ENCODE measurements at places on chromosomes 5 and 9.
A peak's percentile ranks its signal among the peaks of the same experiment; 100 is the strongest.

- DNase-seq, result no peak
Observed at GRCh38 chr9:75088646-75089372, 495 bp downstream of the OSTF1 start.

DNA sequence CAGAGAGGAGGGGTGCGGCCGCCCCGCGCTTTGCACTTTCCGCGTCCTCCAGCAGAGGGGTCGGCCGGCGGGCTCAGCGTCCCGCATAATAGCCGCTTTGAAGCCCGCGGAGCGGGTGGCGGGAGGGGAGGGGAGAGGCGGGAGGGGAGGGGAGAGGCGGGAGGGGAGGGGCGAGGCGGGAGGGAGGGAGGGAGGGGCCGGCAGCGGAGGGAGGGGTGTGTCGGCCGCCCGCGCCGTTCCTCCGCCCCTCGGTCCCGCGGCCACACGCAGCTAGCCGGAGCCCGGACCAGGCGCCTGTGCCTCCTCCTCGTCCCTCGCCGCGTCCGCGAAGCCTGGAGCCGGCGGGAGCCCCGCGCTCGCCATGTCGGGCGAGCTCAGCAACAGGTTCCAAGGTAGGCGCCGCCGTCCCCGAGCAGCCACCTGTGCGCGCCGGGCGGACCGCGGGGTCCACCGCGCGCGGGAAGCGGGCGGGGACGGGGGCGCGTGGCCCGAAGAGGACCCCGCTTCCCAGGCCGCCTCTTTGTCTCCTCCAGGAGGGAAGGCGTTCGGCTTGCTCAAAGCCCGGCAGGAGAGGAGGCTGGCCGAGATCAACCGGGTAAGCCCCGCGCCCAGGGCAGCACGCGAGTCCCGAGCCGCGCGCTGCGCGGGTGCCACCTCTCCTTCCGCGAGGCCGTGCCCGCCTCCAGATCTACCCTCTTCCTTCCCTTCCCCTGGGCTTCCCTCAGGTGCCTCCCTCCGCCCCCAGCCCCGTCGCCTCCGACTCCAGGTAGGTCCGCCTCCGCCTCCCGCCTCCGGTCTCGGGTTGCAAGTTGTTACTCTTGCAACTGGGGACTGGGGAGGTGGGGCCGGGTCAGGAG is at the start of gene AIF1L:
Gene AIF1L (plus strand): TSS at position 263 of the 857 bp plus-strand sequence. CDS start 99 bp downstream, at position 362.
- peak; percentile 13 for DNase-seq

DNA sequence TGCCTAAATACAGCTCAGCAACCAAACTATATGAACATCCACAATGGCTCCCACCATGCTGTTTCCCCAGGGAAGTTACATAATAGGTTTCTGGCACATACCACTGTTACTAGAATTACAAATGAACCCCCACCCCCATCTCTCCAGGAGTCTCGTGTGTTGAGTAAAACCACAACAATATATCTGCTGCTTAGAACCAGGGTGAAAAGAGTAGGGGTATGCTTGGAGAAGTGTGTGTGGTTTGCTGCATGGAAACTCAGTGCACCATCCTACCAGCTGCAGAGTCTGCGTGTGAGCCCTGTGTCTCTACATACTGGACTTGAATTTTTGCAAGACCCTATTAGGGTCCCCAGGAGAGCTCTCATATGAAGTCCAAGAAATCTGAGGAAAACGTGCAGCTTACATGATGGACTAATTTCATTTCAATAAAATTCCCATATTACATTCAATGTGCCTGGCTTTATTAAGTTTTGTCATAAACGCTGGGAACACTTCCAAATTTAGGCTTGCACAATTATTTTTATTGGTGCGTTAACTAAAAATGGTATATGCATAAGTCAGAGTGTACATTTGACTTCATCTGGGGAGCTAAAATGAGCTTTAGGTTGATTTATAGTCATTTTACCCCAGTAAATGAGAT is 104.5 kb upstream of the NFIB start:
- DNase-seq, result no peak

DNA sequence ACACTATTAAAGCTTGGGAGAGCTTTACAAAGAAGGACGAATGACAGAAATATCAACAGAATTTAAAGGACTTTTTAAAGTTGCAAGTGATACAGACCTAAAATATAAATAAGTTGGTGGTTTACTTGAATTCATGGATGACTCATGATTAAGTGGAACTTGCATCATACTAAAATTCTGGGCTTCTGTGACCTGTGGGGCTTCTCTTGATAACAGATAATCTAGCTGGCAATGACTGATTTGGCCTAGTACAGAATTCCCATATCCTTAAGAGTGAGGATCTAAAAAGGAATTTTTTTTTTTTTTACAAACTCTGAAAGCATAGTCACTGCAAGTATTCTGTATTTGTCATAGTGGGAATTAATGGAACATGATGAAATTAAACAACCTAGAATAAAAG is 543.7 kb upstream of the SGCD start:
- no peak for DNase-seq

- no peak for DNase-seq
Observed at GRCh38 chr9:118418887-118419565, 714.8 kb downstream of the TLR4 start.

- DNase-seq, result no peak
Observed at GRCh38 chr9:21688108-21689102, 114.0 kb upstream of the MTAP start.

- DNase-seq, result no peak
Observed at GRCh38 chr9:112224401-112225289, 49.5 kb upstream of the SUSD1 start.

GRCh38 chr5:9194509-9194908 is 351.4 kb downstream of the SEMA5A start:
- no peak for DNase-seq

- DNase-seq, result no peak
Observed at GRCh38 chr9:126128494-126129142, 198.0 kb upstream of the MVB12B start.

GRCh38 chr9:117034866-117035265 is 347.8 kb downstream of the TRIM32 start:
- peak; percentile 6 for DNase-seq

DNA sequence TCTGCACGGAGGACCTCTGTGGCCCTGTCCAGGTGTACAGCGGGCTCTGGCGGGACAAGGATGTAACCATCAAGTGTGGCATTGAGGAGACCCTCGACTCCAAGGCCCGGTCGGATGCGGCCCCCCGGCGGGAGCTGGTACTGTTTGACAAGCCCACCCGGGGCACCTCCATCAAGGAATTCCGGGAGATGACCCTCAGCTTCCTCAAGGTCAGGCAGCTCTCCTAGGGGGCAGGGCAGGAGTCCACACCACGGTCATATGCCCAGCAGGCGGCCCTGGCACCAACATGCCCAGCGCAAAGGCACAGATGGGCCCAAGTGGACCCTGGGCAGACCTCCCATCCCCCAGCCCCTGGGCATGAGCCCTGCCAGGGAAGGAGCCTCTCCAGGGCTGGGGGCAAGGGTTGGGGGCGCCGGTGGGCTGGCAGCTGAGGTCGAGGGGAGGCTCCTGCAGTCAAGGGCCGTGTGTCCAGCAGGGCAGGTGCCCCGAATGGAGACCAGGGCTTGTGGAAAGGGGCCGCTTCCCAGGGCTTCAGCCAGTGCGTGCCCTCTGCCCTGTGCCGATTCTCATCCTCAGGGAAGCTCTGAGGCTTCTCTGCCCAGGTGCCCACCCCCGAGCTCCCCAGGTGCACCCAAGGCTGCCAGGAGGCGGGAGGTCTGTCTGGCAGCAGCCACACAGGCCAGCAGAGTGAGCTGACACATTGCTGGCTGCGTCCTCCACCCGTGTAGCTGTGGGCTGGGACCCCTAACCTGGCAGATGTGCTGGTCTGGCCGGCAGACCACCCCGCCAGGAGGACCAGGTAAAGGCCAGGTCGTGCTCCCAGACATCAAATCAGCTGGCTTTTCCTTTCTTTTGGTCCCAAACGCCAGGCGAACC is 10.0 kb downstream of the DIPK1B start:
- no peak for DNase-seq

DNA sequence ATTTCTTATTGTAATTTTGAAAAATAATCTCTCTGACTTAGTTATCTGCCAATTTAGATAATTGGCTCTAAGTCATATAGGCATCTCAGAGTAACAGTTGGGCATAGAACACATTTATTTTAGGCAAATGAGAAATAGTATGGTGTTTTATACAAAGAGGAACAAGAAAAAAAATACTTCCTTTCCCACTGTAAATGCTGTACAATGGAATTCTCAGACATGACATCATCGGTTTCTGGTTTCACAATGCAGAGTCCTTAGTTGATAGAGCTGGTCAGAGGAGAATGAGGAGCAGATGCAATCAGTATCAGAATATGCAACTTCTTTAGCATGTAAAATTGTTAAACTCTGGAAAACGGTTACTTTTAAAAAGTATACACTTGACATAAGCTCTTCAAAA is 49.4 kb downstream of the PLK2 start:
- no peak for DNase-seq

GRCh38 chr9:94983552-94983951 is 257.1 kb downstream of the AOPEP start:
- DNase-seq, result no peak

- DNase-seq, result no peak
Observed at GRCh38 chr9:133967024-133967741, 24.9 kb downstream of the VAV2 start.

GRCh38 chr5:98110282-98110691 is 663.2 kb upstream of the RGMB start:
- DNase-seq, result no peak

DNA sequence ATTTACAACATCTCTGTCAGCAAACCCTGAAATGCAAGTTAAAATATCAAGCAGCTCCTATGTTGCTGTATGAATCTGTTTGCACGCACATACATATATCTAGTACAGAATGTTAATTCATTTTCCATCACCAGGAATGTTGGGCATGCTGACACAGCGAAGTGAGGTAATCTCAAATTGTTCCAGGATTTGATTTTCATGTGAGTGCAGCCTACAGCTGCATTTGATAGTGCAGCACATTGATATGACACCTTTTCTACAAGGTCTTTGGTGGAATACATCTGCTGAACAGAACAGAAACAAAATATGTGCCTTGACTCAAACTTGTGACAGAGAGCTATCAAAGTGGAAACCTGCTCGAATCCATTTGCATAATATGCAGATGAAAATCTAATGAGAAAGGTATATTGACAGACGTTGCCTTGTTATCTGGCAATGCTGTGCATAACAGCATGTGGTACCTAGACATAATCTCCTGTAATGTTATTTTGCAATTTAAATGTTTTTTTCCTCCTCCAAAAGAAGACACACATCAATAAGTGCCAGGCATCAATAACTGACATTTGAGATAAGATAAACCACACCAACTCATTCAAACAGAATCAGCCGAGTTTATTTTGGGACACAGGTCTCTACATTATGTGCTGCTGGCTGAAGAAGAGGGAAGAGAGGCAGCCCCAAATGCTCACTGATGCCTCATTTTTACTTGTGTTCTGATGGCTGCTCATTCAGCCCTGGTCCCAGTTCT is 512.2 kb downstream of the ZNF608 start:
- DNase-seq, result no peak

DNA sequence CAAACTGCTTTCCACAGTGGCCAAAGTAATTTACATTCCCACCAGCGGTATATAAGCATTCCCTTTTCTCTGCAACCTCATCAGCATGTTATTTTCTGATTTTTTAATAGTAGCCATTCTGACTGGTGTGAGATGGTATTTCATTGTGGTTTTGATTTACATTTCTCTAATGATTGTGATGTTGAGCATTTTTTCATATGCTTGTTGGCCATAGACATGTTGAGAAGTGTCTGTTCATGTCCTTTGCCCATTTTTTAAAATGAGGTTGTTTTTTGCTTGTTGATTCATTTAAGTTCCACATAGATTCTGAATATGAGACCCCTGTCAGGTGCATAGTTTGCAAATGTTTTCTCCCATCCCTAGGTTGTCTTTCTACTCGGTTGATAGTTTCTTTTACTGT is 254.5 kb upstream of the MPDZ start:
- DNase-seq, result no peak

- DNase-seq, result no peak
Observed at GRCh38 chr5:73532195-73532594, 33.2 kb downstream of the ANKRA2 start.
